ENCODE measurements at places on chromosomes 12 and 14.

DNA sequence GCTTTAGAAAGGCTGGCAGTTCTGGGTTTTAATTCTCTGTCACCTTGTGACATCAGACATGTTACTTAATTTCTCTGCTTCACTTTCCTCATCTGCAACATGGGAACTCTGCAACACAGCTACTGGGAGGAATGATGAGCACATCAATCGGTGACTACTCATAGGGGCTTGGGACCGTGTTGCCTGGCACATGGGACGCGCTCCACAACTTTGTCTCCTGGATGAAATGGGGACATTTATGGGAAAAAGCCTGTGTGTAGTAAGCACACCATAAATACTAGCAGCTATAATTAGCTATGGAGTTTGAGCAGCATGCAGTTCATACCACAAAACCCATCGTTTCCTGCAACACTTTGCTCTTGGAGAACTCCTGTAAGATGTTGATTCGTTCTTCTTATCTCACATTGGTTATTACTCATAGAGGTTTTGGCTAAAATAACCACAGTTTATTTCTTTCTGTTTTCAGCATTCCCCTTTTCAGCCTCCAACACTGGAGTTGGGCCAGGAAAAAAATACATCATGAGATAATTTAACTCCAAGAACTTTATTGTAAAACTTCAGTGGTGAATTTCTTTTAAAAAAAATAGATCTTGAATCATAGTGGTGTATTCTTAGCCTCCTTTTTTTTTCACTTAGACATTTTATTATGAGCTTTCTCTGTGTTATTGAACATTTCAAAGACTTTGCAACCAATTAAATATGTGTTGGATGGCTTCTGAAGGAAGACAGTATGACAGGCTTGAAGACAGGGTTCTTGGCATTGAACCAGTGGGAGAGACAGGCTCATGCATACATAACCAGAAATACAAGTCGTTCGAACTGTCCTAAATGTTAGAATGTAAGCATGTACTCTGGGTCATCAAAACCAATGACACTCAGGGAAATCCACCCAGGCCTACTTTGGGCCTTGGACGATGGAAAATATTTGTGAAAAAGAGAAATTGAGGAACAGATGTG, 72.7 kb downstream of the RIN3 start:
- DNase-seq, result no peak

GRCh38 chr14:99950181-99950580, 115.0 kb upstream of the EVL start:
- DNase-seq, result no peak

GRCh38 chr14:71140157-71140556, 232.9 kb downstream of the PCNX1 start:
- DNase-seq, result no peak

DNA sequence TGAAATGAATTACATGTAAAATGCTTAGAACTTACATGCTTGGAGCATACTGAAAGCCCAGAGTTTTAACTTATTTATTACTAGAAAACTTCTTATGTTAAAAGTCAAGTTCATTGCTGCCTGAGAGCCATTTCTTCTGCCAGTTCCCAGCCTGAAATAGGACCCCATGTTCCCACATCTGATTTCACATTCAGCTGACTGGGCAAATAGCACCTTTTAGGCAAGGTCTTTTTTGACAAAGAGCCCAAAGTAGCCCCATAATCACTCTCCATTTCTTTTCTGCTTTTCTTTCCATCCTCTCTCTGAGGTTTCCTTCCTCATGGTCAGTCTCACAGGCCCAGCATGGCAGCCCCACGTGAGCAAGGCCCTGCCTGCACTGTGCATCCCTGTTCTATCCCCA, 1.1 kb upstream of the ARPC3 start:
- no peak for DNase-seq

- DNase-seq, result no peak
Measured at GRCh38 chr12:45730348-45731189, 1.1 kb downstream of the ARID2 start.

DNA sequence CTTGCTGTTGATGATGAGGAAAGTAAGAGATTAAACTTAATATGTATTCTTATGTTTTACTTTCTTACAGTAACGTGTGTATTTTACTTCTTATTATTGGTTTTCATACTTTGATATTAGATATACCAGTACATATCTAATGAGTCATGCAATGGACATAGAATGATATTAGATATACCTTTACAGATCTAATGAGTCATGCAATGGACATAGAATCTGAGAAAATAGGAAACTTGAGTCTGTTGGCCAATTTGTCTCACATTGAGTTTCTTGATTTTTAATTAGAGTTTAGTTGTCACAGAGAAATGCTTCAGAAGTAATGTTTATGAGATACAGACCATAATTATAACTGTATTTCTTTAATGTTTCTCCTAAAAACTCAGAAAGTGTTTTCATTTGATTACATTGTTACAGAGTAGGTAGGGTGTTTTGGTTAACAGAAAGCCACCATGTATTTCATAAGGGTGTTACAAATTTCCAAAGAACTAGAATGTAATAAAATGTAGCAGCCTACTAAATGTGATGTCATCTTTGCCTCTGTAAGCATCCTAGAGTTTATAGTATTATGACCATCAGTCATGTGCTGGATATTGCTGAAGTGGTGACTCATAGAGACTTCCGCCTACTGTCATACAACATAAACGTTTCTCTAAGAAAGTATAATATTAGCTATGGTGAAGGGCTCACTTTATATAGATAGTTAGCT, 3.0 kb downstream of the GAS2L3 start:
- DNase-seq, result no peak

DNA sequence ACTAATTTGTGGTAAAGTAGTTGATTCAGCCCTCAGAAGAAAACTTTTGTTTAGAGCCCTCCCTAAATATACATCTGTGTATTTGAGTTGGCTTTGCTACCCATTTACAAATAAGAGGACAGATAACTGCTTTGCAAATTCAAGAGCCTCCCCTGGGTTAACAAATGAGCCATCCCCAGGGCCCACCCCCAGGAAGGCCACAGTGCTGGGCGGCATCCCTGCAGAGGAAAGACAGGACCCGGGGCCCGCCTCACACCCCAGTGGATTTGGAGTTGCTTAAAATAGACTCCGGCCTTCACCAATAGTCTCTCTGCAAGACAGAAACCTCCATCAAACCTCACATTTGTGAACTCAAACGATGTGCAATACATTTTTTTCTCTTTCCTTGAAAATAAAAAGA, 2.7 kb downstream of the FZD10 start:
- no peak for DNase-seq

GRCh38 chr14:100469632-100470522, 117.3 kb downstream of the BEGAIN start:
- DNase-seq, result no peak

- no peak for DNase-seq
Measured at GRCh38 chr12:92745856-92746550, 43.2 kb downstream of the PLEKHG7 start.

All from NT2/D1 (cell line).